ELF-1 (cell line): ENCODE measurements at places on chromosomes 6 and 20.

DNA sequence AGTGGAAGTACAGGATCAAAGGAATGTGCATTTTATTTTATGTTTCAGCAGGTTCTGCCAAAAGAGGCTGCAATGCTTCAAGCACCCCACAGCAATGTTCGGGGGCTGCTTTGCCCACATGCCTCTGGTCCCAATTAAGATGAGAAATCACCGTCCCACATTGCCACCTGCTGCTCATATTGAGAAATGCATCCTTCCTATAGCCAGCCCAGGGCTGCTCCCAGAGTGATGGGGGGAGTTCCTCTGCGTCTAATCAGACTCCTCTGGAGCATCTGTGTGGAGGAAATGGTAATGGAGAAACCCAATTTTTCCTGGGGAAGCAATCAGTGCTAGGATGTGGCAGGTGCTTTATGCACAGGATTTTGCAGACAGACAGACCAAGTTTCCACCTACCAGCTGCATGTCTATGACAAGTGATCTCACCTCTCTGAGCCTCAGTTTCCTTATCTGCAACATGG lies 33.7 kb downstream of the PTGIS start:
- peak; percentile 79 for DNase-seq

- DNase-seq = no peak
Observed at GRCh38 chr20:59163631-59164530, at the start of gene ZNF831. TSS of gene ZNF831 (plus strand) at chr20:59163821. CDS start at chr20:59191020, 27,199 bp downstream.

- DNase-seq = no peak
Observed at GRCh38 chr20:8427419-8428040, 295.5 kb downstream of the PLCB1 start.

GRCh38 chr20:35269055-35269781 lies 8.7 kb downstream of the MMP24OS start:
- peak; percentile 95 for DNase-seq

DNA sequence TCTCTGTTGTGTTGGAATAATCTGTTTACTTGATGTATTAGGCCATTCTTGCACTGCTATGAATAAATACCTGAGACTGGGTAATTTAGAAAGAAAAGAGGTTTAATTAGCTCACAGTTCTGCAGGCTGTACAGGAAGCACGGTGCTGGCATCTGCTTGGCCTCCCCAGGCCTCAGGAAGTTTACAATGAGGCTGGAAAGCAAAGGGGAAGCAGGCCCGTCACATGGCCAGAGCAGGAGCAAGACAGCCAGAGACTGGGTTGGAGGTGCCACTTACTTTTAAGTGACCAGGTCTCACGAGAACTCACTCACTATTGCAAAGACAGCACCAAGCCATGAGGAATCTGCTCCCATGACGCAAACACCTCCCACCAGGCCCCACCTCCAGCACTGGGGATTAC lies 50.6 kb upstream of the FUCA2 start:
- no peak for DNase-seq

DNA sequence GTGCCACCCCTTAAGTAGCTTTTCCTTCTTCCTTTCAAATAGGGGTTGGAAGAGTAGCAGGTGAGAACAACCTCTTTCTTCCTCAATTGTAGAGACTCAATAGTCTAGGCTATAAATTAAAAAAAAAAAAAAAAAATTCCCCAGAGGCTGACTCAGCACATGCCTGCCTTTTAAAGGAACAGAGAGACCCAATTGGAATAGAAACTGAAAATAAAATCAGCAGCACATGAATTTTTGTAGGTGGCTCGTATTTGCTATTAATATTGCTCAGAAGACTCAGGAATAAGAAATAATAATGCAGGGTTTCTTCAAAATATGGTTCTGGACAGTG lies 19.3 kb downstream of the TOP1 start:
- DNase-seq = no peak

- no peak for DNase-seq
Observed at GRCh38 chr6:36276581-36277536, 7.0 kb downstream of the PNPLA1 start.

GRCh38 chr20:12773936-12774335 lies 234.8 kb upstream of the SPTLC3 start:
- no peak for DNase-seq

GRCh38 chr20:38722683-38723016 lies 1.6 kb upstream of the SLC32A1 start:
- peak; percentile 62 for DNase-seq

GRCh38 chr6:114569669-114570068 lies 226.8 kb upstream of the HS3ST5 start:
- no peak for DNase-seq

GRCh38 chr6:74289884-74290283 lies 593.9 kb downstream of the CD109 start:
- no peak for DNase-seq

DNA sequence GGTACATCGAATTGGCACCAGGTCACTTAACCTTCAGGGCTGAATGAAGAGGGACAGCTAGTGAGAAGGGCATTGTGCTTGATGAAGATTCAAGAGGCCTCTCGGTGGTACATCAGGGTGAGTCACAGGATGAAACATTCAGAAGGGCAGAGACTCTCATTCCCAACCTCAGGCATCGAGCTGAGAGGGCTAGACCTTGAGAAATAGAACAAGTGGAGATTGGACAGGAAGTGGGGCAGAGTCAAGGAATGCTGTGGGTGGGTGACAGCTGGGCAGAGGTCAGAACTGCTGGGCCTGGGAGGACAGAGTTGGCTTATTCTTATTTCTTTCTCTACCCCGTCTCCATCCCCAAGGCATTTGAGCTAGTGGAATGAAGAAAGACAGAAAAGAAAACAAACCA lies 126.0 kb downstream of the SCML4 start:
- DNase-seq = no peak

- DNase-seq = no peak
Observed at GRCh38 chr20:64108731-64109681, 1.6 kb upstream of the NPBWR2 start.

DNA sequence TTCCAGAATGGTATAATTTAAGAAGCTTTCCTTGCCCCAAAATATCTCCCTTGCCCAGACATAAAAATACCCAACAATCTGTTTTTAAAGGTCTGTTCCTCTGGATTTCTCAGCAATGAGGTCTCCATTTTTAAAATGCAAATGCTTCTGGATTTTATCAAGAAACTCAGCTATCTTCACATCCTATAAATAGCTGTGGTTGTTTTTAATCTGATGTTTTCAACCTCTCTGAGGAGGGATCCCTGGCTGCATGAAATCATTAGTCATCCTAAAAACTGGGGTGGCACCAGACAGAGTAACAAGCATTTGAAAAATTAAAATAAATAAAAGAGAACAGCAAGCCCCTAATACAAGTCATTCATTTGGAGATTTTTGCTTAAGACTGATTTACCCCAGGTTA lies 168.5 kb upstream of the ID4 start:
- no peak for DNase-seq

- no peak for DNase-seq
Observed at GRCh38 chr6:17494177-17494576, 100.8 kb downstream of the CAP2 start.

DNA sequence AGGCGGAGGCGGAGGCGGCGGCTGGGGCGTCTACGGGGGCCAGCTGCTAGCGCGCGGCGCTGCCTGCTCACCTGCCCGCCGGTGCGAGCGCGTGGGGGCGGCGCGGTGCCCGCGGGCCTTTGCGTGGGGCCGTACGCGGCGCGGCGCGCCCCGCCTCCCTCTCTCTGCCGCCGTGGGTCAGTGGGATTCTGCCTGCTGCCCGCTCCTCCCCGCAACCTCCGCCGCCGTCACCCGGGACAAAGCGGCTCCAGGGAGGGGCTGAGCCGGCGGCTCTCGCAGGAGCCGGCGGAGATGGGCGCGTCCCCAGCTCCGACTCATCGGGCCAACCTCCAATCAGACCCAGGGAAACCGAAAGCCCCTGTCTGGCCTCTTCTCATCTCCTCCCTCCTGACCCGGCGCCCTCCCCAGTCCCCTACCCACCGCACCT lies at the start of gene RCAN2:
TSS of gene RCAN2 (minus strand) at position 249 of the 427 bp plus-strand sequence.
- DNase-seq = peak; percentile 83

- DNase-seq = no peak
Observed at GRCh38 chr6:139925894-139926641, 551.6 kb upstream of the CITED2 start.

GRCh38 chr20:19430641-19431315 lies 218.3 kb downstream of the SLC24A3 start:
- no peak for DNase-seq

DNA sequence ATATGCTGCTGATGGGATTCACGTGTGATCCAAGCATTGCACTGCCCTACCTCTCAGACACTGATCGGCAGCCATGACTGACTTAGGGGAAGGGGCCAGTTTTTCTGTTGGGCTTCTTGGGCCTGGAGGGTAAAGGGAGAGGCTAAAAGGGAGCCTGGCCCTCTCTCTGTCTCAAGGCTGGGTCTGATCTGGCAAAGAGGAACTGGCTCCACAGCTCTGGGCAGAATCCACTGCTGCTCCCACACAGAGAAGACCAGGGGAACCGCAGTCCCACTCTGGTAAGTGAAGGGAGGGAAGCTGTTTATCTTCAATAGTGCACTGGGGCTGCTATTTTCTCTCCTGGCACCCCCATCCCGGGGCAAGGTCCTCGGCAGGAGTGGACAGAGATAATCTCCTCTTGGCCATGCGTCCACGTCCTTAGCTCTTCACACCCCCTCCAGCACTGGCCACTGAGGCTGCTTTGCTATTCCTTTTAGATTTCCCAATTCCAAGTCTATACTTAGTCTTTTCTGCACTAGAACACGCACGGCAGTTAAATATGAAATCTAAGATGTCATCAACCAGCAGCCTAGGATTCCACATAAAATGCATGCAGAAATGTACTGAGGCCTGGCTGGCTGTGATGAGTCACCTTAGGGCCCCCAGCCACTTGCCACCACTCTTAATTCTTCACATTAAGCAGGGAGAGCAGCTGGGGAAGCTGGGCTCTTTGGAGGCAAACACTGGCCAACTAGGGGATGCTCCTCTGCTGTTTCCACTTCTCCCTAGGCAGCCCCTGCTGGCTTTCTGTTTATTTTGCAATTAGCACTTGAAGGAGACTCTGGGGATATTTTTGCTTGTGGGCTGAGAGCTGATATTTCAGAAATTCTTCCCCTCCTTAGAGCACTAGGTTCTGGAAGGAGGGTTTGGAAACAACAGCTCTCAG lies 87.8 kb upstream of the ARMC2 start:
- no peak for DNase-seq

GRCh38 chr20:48288930-48289507 lies 503.7 kb upstream of the SULF2 start:
- DNase-seq = no peak

- DNase-seq = peak; percentile 88
Observed at GRCh38 chr20:63215101-63216040, 560 bp downstream of the YTHDF1 start.

DNA sequence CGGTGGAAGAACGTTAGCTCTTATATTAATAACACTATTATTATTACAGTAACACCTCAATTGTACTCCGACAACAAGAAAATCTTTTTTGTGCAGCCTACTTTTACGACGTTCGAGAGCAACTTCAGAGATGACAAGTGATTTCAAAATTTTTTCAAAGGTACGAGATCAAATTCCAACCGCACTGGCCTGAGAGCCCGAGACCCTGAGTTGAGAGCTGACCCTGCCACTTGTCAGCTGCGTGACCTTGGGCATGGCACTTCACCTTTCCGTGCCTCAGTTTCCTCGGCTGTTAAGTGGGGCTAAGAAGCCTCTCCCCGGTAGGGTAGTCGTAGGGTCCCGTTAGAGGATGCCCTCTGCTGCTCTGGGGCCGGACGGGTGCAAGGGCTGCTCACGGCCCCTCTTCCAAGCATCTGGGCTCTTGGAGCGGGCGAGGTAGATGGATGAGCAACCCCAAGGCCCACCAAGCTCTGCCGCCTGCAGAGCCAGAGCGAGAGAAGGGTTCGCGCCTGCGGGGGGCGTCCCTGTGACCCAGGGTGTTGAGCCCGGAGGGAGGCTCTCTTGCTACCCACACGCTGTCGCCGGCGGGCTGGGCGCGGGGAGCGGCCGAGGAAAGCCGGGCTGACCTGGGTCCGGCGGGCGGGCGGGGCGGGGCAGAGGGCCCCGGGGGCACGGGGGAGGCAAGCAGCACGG lies 510 bp downstream of the NDRG3 start:
- peak; percentile 39 for DNase-seq

GRCh38 chr20:23643659-23644058 lies 5.9 kb upstream of the CST3 start:
- DNase-seq = no peak

DNA sequence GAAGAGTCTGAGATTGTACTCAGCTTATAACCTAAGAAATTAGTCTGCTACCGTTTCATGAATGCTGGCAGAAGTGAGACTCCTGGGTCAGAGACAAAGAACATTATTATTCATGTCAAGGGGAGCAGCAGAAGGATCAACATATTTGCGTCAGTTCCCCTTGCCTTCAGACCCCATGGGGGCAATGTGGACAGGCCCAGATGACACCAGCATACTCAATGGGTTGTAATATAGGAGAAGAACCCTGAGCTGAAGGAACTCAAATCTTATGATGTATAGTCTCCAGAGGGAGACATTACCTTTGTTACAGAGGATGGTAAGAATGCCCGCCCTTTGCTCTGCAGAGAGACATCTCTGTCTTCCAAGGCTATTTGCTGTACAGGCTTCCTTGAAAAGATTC lies 384.4 kb downstream of the EPM2A start:
- DNase-seq = no peak

DNA sequence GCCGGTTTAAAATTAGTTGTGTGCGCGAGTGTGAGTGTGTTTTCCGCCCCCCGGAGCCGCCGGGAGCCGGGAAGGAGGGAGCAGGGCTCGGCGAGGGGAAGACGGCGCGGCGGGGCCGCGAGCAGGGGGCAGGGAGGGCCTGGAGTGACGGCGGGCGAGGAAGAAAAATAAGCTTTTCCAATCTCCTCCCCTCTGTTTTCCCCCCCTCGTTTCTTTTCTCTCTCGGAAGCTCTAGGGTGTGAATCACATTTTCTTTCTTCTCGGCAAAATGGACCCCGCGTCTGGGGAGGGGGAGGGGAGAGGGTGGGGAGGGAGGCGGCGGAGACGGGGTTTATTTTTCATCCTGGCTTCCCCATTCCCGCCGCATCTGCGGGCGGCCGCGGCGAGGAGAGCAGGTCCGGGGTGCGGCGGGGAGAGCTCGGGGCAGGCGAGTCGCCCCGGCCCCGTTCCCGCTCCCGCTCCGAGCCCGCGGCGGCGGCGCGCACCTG lies 881 bp downstream of the BICRAL start:
- peak; percentile 60 for DNase-seq

DNA sequence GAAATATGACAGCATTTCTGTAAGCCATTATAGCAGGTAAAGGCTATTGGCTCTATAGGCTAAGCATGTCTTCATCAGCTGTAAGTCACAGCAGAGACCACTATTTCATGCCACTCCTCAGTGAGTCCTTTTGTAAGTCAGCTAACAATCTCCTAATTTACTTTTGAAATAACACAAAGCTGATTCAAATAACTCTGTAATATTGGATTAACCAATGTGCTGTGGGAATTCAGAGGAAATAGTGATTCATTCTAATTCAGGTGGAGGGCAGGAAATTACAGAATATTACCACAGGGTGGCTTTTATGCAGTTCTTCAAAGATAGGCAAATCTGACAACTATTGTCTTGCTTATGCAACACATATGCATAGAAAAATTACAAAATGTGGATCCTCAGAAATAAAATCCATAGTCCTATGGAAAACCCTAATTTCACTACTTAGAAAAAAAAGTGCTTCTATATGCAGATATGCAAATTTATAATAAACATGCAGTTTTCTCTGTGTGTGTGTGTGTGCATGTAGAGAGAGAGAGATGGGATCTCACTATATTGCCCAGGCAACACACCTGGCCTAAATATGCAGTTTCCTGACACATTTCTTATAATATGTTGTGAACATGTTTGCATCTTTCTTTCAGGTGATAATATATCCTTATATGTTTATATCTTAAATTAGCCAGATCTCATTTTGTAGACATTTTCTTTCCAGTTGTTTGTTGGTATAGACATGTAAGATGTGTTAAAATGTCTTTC lies 4.8 kb upstream of the SMIM28 start:
- DNase-seq = no peak
